Activated T-cell treated with anti-CD3 and anti-CD28 coated beads, Interleukin-2, amount 50 U/mL, for 72 hours (primary cell): ENCODE measurements at places on chromosomes 5 and 9. TPM values are rescaled to one million over a fixed set of nuclear protein-coding genes. Genes with fewer than 3 reads are reported as not detected.

TNFSF15 gene
- total RNA-seq, result 0.19 TPM

TRMO gene
- total RNA-seq, result 15.4 TPM

C5orf34 gene
- 21.7 TPM for total RNA-seq

PAEP gene
- total RNA-seq, result not detected
